ENCODE measurements at places on chromosomes 7 and 10. TPM values are rescaled to one million over a fixed set of nuclear protein-coding genes. Genes with fewer than 3 reads are reported as not detected.
A peak's percentile ranks its signal among the peaks of the same experiment; 100 is the strongest.

GRCh38 chr7:86706406-86706805 is 62.7 kb downstream of the GRM3 start:
- no peak for DNase-seq

DNA sequence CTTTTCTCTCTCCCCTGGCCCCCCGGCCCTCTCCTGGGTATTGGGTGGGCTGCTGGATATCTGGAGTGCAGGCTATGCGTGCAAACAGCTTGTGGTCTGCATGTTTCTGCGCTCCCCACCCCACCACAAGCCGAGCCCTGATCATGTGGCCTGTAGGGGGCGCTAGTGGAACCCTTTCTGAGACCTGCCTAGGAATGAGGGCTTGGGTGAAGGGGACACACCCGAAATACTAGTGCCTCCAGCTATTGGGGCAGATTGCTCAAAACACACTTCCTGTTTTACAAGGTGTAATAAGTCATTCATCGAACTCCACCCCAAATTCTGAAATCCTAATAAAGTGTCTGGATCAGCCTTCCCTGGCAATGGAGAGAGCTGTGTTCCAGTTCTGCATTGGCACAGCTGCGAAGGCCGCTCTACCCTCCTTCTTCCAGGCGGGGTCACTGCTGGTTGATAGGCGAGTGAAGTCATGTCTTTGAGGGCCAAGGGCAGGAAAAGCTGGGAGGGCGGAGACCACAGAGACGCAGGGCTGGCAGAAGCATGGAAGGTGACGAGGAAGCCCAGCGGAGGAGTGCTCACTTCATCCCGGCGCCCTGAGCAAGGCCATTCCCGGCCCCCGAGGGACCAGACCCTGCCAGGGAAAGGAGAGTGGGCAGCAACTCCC is 19.8 kb upstream of the PRRT4 start:
- DNase-seq, result peak; percentile 49

DNA sequence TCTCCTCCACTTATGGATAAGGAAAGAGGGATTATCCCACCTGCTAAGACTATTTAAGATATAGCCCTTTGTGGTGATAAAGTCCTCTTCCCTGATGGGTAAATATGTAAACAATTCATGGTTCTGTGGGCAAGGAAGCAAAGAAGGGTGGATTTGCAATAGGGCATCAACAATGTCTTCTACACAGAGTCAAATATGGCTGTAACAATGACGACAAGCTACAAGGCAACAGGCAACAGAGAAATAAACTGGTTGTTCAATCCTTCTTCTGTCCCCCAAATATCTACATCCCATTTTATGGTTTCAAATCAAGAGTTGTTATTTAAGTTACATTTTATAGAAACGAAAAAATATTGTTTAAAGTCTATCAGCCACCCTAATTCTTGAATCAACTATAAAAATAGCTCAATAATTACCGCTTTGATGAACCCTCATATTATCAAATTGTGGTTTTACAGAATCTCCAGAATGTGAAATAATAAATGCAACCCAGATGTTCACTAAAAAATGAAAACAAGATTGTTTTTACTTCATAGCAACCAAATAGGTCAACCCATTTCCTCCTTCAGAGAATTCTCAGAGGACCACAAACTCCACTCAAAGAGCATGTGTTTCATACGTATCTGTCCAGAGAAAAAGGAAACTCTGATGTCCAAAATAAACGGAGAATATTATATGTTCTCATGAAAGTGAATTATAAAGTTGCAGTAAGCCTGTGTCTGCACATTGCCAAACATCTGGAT is 13.8 kb downstream of the CYTH3 start:
- DNase-seq, result peak; percentile 91

GRCh38 chr7:9961161-9961922 is 1012.3 kb upstream of the PHF14 start:
- DNase-seq, result no peak

GRCh38 chr7:97418312-97418711 is 300.8 kb downstream of the SDHAF3 start:
- DNase-seq, result no peak

Gene HSPB1
- 79.5 TPM for total RNA-seq

Data from GM23248 (cell line).